ENCODE measurements at places on chromosomes 1 and 21. TPM values are rescaled to one million over a fixed set of nuclear protein-coding genes. Genes with fewer than 3 reads are reported as not detected.
A peak's percentile ranks its signal among the peaks of the same experiment; 100 is the strongest.

DNA sequence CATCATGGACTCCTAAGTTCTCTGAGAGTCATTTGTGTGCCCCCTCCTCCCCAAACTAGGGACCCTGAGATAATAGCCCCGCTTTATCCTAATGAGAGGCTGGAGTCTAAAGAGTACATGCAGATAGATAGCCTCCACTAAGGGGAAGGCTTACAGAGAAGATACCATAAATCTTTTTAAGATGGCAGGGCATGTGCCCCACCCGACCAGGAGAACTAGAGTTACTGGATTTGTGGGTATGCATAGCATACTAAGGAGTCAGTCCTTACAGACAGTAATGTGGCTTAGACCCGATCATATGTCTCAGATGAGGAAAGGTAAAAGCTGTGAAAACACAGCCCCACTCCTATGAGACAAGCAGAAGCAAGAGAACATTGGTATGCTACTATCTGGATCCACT lies 25.7 kb upstream of the PKN2 start:
- H3K27ac ChIP-seq, result no peak overlapping the region
- H3K36me3 ChIP-seq, result no peaks in the 10 kb centered on the region
- no peak for DNase-seq
- peaks cover 21% of the 10 kb centered on the region for H3K4me1 ChIP-seq

DNA sequence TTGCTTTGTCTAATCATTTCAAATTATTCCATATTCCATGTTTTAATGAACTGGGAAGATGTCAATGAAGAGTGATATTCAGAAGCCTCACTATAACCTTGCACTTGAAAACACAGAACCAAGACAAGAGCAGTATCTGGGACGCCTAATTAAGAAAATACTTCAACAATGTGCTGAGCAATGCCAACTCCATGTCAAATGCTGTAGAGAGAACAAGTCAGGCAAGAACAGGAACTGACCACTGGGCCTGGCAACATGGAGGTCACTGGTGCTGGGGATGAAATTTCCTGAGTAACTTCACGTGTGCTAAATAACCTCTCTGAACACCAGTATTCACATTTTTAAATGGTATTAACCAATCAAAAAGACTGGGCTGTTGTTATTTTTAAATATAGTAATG lies 22.8 kb downstream of the HEATR1 start:
- no peak overlapping the region for H3K27ac ChIP-seq
- H3K27me3 ChIP-seq, result no peaks in the 10 kb centered on the region
- no peaks in the 10 kb centered on the region for H3K4me1 ChIP-seq
- peaks cover 45% of the 10 kb centered on the region for H3K36me3 ChIP-seq

DNA sequence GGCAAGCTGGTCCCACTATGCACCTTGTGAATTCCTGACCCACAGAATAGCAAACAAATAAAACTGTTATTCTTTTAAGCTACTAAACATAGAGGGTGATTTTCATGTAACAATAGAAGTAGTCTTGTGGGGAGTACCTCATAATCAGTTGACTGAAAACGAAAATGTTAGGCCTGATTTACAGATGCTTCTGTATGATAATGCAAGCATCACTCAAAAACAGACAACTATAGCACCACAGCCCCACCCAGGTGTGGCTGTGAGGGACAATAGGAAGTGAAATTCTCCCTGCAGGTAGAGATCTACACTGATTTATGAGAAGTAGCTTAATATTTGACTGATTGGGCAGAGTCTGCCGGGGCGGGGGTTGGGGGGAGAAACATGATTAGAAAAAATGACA lies 26.5 kb upstream of the KRTAP19-8 start:
- no peak for DNase-seq
- H3K27me3 ChIP-seq, result peaks cover 29% of the 10 kb centered on the region
- H3K27ac ChIP-seq, result no peak overlapping the region
- peaks cover 6% of the 10 kb centered on the region for H3K4me1 ChIP-seq
- no peak overlapping the region for H3K4me3 ChIP-seq
- no peaks in the 10 kb centered on the region for H3K36me3 ChIP-seq

DNA sequence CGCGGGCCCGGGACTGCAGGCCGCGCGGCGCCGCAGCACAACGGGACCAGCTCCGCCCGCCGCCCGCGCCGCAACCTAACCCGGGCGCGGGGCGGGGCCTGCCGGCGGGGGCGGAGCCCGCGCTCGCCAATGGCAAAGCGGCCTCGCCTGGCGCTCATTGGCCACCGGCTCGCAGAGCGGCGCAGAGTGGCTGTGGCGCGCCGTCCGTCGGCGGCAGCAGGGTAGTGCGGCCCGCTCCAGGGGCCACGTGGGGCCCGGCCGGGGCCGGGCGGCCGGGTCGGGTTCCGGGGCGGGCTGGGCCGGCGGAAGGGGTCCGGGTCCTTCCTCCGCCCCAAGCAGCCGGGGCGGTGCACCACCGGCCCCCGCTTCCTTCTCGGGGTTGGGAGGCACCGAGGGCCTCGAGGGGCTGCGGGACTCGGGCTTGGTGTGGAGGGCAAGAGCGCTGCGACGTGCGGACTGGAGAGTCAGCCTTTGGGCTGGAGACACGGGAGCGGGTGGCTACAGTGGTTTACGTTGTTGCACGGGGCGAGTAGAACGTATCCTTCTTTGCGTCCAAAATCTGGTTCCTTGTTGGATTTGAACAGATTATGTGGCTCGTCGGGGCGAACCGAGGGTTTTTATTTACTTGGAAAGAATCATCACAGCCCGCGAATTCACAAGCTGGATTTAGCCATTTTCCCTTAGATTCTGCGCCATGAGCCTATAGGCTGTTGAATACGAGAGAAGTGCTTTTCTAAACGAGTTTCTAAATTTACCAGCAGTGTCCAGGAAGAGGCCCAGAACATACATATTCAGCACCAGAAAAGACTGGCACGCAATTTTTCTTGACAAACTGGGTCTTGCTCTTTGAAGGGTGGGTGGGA lies at the start of gene SRM:
TSS of gene SRM (minus strand) at position 51 of the 863 bp plus-strand sequence. CDS start 75 bp downstream, outside the sequence.
- no peaks in the 10 kb centered on the region for H3K27me3 ChIP-seq
- peaks cover 61% of the 10 kb centered on the region for H3K4me1 ChIP-seq
- H3K4me3 ChIP-seq, result peak within 1 kb of the TSS; percentile 90
- peak; percentile 92 for DNase-seq
- peak within 1 kb of the TSS; percentile 93 for H3K27ac ChIP-seq

RNU1-3 gene
- total RNA-seq, result 922 TPM

DNA sequence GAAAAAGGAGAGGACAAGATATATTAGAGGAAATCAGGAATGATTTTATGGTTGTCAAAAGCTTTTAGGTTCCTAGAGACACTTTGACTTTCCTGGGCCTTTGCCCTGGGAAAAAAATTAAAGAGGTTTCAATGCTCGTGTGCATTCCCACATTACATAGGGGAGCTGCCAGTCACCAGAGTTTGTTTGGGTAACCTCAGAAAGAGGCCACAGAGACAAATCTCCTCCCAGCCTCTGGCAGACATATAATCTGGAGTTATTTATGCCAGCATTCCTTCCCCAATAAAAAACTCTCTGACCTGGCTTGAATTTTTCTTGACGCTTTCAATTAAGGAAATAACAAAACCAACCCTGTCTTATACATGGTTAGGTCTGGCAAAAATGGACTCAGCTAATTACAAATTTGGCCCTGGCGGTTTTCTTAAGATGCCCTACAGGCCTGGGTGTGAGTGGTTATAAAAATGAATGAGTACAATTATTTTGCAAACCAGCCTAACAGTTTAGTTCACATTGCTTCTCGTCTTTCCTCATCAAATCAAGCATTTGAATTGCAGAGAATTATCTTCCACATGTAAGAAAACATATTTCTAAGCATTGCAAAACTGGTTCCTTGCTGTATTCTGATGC lies 63.7 kb downstream of the WLS start:
- no peaks in the 10 kb centered on the region for H3K36me3 ChIP-seq
- H3K4me1 ChIP-seq, result no peaks in the 10 kb centered on the region
- H3K4me3 ChIP-seq, result no peak overlapping the region
- H3K27ac ChIP-seq, result no peak overlapping the region

- H3K27ac ChIP-seq, result no peak overlapping the region
- no peaks in the 10 kb centered on the region for H3K27me3 ChIP-seq
- no peak overlapping the region for H3K4me3 ChIP-seq
Observed at GRCh38 chr1:192862271-192862670, 53.4 kb downstream of the RGS2 start.

DNA sequence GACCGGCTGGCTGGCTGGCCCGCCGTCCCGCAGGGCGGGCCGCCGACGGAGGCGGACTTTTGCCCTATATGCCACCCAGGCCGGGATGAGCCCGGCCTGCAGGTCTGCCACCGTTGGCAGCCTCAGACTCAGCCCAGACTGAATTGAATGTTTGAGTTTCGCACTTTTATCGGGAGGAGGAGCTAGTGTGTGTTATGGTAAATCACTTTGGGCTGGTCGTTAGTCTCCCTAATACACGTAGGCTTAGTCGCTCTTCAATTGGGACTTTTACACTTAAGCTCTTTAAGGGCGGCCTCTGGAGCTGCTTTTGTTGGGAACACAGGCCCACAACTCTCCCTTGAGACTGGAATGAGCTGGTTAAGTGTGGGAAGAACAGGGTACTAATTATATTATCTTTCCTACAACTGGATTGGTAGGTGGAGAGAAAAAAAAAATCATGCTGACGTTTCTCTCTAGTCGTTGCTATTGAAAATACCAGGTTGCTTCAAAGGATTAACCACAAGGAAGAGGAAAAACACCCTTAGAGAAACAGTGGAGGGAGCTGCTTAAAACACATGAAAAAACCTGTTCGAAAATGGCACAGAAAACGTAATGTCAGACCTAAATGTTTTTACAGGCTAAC lies 1.4 kb upstream of the IRF2BP2 start:
- H3K27ac ChIP-seq, result peak overlapping the region; percentile 99
- peaks cover 22% of the 10 kb centered on the region for H3K36me3 ChIP-seq
- H3K27me3 ChIP-seq, result no peaks in the 10 kb centered on the region
- peaks cover 37% of the 10 kb centered on the region for H3K4me1 ChIP-seq
- peak; percentile 84 for DNase-seq
- H3K4me3 ChIP-seq, result peak overlapping the region; percentile 93

GRCh38 chr1:1755852-1756251 lies 22.4 kb downstream of the NADK start:
- peaks cover 2% of the 10 kb centered on the region for H3K4me1 ChIP-seq
- peaks cover 8% of the 10 kb centered on the region for H3K36me3 ChIP-seq
- H3K4me3 ChIP-seq, result no peak overlapping the region
- no peak overlapping the region for H3K27ac ChIP-seq

DNA sequence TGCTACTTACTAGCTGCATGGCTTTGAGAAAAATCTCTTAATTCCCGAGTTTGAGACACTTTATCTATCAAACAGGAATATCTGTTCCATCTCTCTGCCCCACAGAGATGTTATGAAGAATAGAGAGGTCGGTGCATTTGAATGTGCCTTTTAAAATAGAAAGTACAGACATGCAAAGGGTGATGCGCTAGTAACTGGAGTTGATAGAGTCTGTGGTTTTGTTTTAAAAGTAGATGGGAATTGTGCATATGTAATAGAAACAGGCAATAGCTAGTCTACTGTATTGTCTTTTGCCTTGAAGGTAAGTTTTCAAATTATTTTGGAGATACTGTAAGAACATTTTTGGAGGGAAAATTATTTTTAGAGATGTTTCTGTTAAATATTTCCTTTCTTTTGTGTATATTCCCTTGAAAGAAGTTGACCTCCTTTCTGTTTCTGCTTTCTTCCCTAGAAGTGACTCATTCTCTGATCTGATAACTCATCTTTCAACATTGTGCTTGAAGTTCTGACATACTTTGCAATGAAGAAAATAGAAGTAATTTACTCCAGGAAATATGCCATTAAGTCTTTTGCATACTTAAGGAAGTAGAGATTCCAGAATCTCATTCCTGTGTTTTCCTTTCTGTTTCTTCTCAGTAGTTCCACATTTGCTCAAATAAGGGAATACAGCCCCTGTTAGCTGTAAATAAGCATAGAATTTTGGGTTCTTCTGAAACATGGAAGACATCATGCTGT lies 151.6 kb downstream of the SDCCAG8 start:
- peaks cover 12% of the 10 kb centered on the region for H3K4me1 ChIP-seq
- H3K27ac ChIP-seq, result no peak overlapping the region
- no peak overlapping the region for H3K4me3 ChIP-seq
- no peaks in the 10 kb centered on the region for H3K27me3 ChIP-seq

- no peak overlapping the region for H3K27ac ChIP-seq
- H3K4me3 ChIP-seq, result no peak overlapping the region
- no peaks in the 10 kb centered on the region for H3K4me1 ChIP-seq
- H3K27me3 ChIP-seq, result peaks cover 21% of the 10 kb centered on the region
- DNase-seq, result peak; percentile 44
Observed at GRCh38 chr1:29332204-29332603, 95.9 kb downstream of the PTPRU start.

DNA sequence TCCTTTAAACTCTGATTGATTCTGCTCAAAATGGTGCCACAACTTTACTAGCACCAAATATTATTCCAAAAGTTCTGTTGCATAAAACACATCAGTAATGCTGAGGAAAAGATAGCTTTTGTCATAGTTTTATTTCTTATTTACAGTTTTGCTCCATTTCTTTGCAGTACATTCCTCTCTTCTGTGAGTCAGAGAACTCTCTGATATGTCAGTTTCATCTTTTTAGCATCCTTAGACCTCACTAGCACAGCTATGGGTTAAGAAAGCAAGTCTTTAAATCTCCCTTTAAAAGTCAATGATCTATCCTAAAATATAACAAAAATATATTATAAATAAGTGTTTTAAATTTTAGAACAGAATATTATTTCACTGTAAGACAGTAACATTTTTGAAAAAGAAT lies 356.6 kb upstream of the SNX7 start:
- no peak for DNase-seq
- no peak overlapping the region for H3K27ac ChIP-seq
- H3K4me1 ChIP-seq, result peaks cover 6% of the 10 kb centered on the region
- peaks cover 8% of the 10 kb centered on the region for H3K27me3 ChIP-seq
- no peak overlapping the region for H3K4me3 ChIP-seq

CD34 gene
- total RNA-seq, result 0.02 TPM

GRCh38 chr1:81296601-81297000 lies 504.1 kb upstream of the ADGRL2 start:
- H3K4me3 ChIP-seq, result no peak overlapping the region
- DNase-seq, result no peak
- no peaks in the 10 kb centered on the region for H3K27me3 ChIP-seq
- no peaks in the 10 kb centered on the region for H3K4me1 ChIP-seq
- no peaks in the 10 kb centered on the region for H3K36me3 ChIP-seq

- peak overlapping the region; percentile 60 for H3K27ac ChIP-seq
- H3K4me3 ChIP-seq, result no peak overlapping the region
- no peaks in the 10 kb centered on the region for H3K27me3 ChIP-seq
- peaks cover 73% of the 10 kb centered on the region for H3K36me3 ChIP-seq
- DNase-seq, result no peak
- peaks cover 93% of the 10 kb centered on the region for H3K4me1 ChIP-seq
Observed at GRCh38 chr1:160747717-160748116, 8.7 kb downstream of the SLAMF7 start.

S100A7 gene
- total RNA-seq, result not detected
